Hepatocyte (in vitro differentiated cells): ENCODE measurements at places on chromosomes 3 and 15.
A peak's percentile ranks its signal among the peaks of the same experiment; 100 is the strongest.

DNA sequence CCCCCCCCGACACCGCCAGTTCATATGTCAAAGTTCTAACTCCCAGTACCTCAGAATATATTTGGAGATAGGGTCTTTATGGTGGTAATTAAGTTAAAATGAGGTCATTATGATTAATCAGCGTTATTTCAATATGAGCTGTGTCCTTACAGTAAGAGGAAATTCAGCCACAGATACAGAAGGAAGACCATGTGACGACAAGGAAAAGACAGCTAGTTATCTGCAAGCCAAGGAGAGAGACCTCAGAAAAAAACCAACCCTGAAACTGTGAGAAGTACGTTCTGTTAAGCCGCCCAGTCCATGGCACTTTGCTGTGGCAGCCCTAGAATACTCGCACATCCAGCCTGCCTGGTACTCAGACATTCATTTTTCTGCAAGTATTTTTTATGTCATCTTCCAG lies 62.3 kb upstream of the ARL8B start:
- DNase-seq: no peak

GRCh38 chr3:16707260-16707659 lies 102.0 kb upstream of the DAZL start:
- no peak for DNase-seq

- DNase-seq: no peak
Observed at GRCh38 chr15:70127770-70128413, 30.2 kb upstream of the TLE3 start.

GRCh38 chr3:189839576-189839975 lies 208.4 kb downstream of the TP63 start:
- peak; percentile 65 for DNase-seq

DNA sequence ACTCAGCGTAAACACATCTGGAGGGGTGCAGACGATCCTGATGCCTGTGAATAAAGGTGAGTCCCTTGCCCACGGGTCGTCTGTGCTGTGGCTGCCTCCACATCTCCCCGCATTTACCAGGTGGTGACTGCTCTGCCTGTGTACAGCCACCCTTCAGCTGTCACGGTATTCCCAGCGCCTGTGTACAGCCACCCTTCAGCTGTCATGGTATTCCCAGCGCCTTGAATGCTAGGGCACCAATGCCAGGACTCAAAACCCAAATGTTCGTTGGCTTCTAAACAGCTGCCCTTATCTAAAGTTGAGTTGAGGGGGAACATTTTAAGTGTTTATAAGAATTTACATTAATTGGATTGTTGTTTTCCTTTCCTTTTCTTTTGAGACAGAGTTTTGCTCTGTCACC lies 27.4 kb downstream of the MAP6D1 start:
- no peak for DNase-seq

- no peak for DNase-seq
Observed at GRCh38 chr3:32337505-32337904, 54.1 kb upstream of the CMTM7 start.

- no peak for DNase-seq
Observed at GRCh38 chr3:194399166-194399565, at the start of gene GP5. TSS of gene GP5 (minus strand) at chr3:194399266. CDS start at chr3:194398282, 984 bp downstream.

DNA sequence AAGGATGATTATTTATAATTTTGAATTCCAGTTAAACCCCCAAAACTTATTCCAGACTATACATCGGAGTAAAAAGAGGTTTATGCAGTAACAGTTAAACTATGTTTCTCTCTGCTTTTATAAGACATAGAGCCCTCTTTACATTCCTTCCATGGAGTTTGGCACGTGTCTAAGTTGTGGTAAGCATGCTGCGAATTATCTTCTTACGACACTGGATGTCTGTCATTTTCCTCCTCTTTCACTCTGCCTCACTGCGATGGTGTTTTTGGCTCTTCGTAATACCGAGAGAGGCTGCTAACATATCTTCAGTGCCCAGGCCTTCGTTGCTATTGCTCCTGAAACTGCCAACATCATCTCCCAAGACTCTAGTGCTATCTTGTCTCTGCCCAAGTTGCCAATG lies 83.9 kb upstream of the TGFBR2 start:
- no peak for DNase-seq

DNA sequence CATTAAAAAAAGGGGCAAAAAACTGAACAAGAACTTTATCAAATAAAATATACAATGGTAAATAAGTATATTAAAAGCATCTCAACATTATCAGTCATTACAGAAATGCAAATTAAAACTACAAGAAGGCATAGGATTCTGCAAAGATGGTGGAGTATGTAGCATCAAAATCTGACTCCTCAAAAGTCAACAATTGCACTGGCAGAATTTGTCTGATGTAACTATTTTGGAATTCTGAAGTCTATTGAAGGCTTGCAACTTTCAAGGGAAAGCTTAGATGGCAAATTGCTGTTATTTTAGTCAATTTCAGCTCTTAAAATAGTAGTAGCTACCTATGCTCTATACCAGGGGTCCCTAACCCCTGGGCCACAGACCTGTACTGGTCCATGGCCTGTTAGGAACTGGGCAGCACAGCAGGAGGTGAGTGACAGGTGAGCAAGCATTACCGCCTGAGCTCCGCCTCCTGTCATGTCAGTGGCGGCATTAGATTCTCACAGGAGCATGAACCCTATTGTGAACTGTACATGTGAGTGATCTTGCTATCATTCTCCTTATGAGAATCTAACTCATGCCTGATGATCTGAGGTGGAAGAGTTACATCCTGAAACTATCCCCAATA lies 107.6 kb downstream of the TGFBR2 start:
- no peak for DNase-seq

DNA sequence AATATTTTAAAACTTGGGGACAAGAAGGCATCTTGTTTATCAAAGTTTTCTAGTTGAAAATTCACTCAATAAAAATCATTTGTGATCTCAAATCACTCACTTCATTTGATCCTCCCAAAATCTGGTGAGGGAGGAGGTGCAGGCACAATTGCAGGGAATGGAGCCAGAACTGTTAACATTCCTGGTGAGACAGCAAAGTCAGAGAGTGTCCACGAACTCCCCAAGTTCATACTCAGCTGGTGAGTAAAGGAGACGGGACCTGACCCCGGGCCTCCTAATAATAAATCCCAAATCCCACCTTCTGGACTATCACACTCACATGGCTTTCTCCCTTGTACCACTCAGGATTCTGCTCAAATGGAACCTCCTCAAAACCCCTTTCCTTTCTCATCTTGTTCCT lies 252.3 kb upstream of the LRTM1 start:
- DNase-seq: no peak

DNA sequence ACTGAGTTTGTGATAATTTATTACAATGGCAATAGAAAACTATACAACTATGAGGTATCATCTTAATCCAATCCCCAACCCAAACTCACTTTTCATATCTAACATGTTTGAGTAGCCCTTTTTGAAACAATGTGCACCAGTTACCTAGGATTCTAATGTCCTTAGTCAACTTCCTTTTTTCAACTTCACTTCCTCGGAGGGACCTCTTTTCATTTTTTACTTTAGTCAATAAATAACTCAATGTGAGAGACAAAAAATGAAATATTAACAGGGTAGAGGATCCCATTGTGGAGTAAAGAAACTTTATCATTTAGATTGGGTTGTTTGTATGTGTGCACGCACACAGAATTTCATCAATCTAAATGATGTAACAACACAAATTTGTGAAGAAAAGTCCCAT lies 193.6 kb upstream of the LRRC3B start:
- DNase-seq: no peak

DNA sequence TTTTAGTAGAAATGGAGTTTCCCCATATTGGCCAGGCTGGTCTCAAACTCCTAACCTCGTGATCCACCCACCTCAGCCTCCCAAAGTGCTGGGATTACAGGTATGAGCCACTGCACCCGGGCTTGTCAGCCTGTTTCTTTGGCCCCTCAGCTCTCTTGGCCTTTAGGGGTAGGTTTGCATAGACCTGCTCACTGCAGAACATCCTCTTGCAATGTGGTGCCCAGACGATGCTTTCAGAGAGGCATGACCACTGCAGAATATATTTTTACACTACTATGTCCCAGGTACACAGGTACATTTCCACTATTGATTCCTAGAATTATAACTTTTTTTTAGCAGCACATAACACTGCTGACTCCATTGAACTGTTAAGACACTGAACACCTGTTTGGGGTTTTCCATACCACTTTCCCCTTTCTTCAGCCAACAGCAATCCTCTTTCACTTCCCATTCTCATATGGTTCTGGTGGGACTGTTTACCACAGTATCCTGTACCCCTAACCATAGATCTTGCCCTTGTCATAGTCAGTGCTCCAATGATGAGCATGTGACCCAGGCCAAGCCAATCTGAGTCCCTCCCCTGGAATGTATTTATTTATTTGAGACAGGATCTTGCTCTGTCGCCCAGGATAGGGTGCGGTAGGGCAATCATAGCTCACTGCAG lies 21.1 kb downstream of the CCDC32 start:
- DNase-seq: no peak

DNA sequence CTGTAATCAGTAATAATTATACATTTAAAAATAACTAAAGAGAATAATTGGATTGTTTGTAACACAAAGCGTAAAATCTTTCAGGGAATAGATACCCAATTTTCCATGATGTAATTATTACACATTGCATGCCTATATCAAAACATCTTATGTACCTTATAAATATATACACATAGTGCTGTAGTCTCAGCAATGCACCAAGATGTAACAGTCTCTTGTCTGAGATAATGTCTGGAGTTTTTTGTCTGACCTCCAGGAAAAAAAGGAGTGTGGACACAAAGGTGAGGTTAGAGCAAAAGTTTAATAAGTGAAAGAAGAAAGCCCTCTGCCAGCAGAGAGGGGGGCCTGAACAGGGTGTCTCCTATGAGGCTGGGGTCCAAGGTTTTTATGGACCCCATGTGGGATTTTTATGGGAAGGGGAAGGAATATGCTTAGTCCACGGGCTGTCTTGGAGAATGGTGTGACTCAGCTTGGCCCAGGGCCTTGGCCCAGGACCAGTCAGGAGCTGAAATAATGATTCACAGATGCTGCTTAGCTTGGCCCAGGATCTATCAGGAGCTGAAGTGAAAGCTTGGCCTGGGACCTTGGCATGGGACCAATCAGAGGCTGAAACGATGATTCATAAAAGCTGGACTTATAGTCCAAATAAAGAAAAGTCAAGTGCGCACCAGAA lies 545.0 kb downstream of the ZPLD1 start:
- DNase-seq: peak; percentile 70

DNA sequence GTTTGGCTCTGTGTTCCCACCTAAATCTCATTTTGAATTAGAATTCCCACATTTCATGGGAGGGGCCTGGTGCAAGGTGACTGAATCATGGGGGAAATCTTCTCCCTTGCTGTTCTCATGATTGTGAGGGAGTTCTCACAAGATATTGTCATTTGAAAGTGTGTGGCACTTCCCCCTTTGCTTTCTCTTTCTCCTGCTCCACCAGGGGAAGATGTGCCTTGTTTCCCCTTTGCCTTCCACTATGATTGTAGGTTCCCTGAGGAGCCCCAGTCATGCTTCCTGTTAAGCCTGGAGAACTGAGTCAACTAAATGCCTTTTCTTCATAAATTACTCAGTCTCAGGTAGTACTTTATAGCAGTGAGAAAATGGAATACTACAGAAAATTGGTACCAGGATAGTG lies 157.2 kb upstream of the TPRG1 start:
- DNase-seq: no peak

GRCh38 chr3:61893840-61894566 lies 332.6 kb downstream of the PTPRG start:
- no peak for DNase-seq

DNA sequence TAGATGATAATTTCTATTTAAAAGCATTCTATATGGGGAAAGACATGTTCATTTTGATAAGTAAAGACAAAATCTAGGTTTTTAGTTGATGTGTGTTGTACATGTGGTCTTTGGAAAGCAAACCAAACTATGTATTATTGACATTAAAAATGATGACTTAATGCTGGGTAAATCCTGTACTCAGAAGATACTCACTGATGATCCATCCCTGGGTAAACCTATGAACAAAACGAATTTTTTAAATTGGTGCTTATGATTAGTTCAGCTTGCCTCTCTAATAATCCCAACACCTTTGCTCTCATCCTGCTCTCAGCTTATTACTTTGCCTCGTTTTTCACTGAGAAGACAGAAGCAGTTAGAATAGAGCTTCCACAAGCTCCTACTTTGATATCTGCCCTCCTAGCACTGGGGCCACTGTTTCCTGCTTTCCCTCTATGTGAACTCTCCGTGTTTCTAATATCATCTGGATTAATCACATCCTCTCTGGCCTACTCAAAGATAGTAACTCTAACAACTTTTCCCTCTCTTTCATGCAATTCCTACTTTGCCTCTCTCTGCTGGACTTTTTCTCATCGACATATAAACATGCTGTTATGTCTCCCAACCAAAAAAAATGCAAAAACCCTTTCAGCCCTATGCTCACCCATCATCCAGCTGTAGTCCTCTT lies 29.3 kb downstream of the RARRES1 start:
- DNase-seq: no peak

- no peak for DNase-seq
Observed at GRCh38 chr15:43893956-43894355, 67.2 kb downstream of the WDR76 start.

- peak; percentile 61 for DNase-seq
Observed at GRCh38 chr15:66763186-66764071, 61.4 kb downstream of the SMAD6 start.

GRCh38 chr3:38836561-38836960 lies 20.5 kb upstream of the SCN10A start:
- no peak for DNase-seq

- no peak for DNase-seq
Observed at GRCh38 chr3:194884649-194885315, 199.1 kb downstream of the FAM43A start.

DNA sequence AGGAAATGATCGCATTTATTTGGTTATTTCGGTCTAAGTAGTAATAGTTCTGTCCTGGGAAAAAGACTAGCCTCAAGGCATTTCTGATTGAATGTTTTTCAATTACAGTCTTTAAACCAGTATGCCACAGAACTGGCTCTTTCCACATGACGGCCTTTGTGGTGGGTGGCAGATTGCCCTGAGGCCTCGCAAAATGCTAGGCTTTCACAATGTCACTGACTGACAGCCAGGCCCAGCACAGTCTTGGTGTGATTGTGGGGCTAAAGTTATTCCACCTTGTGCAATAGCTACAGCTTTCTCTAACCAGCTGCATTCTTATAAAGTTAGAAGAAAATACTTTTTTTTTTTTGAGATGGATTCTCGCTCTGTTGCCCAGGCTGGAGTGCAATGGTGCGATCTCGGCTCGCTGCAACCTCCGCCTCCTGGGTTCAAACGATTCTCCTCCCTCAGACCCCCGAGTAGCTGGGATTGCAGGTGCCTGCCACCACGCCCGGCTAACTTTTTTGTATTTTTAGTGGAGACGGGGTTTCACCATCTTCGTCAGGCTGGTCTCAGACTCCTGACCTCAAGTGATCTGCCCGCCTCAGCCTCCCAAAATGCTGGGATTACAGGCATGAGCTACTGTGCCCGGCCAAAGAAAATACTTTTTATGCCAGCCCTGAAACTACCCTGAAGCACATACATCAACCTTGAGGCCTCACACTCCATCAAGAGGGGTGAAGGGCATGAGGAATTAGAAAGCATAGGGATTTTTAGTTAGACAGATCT lies 2.5 kb upstream of the ADIPOQ start:
- no peak for DNase-seq

DNA sequence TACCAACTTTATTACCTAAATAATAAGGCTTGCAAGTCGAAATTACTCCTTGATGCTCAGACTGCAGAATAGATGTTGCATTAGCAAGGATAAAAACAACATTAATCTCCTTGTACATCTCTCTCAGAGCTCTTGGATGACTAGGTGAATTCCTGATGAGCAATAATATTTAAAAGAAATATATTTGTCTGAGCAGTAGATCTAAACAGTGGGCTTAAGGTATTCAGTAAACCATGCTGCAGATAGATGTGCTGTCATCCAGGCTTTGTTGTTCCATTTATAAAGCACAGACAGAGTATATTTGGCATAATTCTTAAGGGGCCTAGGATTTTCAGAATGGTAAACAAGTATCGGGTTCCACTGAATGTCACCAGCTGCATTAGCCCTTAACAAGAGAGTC lies 257.1 kb downstream of the TUSC7 start:
- no peak for DNase-seq
